ENCODE measurements at places on chromosomes 7 and 10. TPM values are rescaled to one million over a fixed set of nuclear protein-coding genes. Genes with fewer than 3 reads are reported as not detected.

MAPK8 gene
- 31.9 TPM for total RNA-seq

SPDYE3 gene
- not detected for total RNA-seq

ANKRD61 gene
- total RNA-seq = 0.38 TPM

PRXL2A gene
- 40.7 TPM for total RNA-seq
